Activated T-helper 1 cell treated with anti-CD3 and anti-CD28 coated beads, Interleukin-12 subunit alpha, Interleukin-12 subunit beta, Interleukin-2, Interleukin-4 antibody, amounts not matched to agents 30 ng/mL and 10 ng/mL and 1 ng/mL, durations not matched to agents 14 hours and 24 hours and 36 hours (primary cell): ENCODE measurements at places on chromosomes 16 and 17.

- no peak for DNase-seq
Measured at GRCh38 chr17:40349895-40350688, 14.4 kb downstream of the GJD3 start.

- no peak for DNase-seq
Measured at GRCh38 chr17:32936186-32936893, 8.4 kb downstream of the TMEM98 start.

GRCh38 chr17:29705386-29705785, 82.7 kb upstream of the CORO6 start:
- DNase-seq, result no peak

DNA sequence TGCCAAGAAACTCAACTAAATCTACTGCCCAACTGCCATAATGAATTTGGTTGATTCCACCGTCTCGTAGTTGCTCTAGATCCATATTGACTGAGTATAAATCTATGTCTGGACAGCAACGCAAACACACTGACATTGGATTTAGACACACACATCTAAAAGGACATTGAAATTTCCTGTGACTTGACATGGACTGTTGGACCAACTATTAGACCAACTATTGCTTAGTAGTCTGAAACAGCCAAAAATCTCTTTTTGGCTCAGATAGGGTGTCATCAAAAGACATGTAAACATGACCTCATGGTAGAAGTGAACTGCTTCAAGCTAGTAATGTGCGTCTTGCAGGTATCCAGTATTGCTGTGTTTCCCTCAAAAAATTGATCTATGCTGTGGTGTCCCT, 31.3 kb downstream of the KIAA0513 start:
- no peak for DNase-seq

DNA sequence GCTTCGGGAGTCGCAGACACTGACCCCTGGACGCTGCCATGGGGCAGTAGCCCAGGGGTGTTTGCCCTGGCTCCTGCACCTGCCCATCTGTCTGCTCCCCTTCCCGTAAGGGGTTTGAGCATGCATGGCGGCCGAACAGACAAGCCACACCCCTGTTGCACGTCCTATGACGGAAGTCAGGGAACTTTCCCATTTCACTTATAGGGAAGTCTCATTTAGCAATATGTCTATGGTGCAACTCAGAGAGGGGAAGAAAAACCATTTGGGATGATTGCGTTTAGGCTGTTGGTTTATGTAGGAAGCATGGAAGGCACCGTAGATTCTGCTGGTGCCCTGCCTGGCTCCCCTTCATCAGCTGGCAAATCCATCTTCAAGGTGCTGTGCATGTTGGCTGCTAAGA, 112.5 kb downstream of the HAPSTR1 start:
- no peak for DNase-seq

DNA sequence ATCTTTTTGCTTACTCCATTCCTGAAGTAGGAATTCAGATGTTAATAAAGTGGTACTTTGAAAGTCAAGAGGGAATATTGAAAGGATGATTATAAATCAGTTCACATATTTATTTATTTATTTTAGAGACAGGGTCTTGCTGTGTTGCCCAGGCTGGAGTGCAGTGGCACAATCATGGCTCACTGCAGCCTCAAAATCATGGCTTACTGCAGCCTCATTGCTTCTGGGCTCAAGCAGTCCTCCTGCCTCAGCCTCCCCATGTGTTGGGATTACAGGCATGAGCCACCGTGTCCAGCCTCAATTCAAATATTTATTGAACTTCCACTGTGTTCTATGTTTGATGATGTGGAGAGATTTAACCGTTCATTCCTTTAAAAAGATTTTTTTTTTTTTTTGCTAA, 6.6 kb downstream of the NDEL1 start:
- DNase-seq, result no peak

DNA sequence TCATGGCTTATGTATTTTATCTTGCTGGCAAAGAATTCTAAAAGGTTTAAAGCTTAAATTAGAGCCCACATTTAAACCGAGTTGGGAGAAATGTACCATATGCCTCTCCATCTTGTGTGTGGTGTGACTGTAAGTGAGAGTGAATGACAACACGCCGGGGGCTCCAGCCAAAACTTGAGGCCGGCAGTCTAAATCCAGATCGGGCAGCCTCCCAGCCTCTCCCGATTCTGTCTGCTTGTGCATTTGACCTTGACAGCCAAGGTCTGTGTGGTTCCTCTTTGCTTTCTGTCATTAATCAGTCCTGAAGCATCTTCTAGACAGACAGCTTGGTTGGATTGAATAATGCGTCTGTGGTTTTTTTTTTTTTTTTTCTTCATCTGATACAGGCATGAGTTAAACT, 1093.2 kb upstream of the EEF2KMT start:
- DNase-seq, result no peak

DNA sequence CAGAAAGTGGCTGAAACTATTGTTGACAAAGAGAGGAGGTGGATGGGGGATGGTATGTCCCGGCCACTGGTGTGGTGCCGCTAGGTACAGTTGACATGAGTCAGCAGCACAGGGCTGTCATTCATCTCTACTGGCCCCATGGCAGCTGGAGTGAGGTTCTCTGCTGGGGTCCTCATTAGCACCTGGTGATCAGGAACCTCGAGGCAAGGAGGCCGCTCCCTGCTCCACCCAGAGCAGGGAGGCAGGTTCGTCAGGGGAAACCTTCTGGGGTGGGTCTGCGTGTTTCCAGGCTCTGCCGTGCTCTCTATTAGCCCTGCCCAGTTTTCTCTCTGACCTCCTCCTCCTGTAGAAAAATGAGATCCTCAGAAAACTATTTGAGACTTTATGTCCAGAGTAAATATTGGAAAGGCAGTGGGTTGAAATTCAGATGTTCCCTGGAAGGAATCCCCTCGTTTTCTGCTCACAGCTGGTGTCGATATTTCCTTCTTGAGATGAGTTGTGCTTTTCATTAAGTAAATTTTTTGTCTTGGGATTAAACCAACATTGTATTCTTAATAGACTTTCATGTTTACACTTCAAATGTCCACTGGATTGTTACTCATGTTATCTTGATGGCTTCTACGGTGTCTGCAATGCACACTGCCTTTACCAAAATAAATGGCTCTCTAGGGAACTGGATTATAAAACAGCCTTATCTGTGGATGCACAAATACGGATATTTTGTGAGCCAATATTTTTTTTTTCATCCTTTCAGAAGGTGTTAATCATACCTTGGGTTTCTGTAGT, 7.1 kb downstream of the NTN1 start:
- no peak for DNase-seq

DNA sequence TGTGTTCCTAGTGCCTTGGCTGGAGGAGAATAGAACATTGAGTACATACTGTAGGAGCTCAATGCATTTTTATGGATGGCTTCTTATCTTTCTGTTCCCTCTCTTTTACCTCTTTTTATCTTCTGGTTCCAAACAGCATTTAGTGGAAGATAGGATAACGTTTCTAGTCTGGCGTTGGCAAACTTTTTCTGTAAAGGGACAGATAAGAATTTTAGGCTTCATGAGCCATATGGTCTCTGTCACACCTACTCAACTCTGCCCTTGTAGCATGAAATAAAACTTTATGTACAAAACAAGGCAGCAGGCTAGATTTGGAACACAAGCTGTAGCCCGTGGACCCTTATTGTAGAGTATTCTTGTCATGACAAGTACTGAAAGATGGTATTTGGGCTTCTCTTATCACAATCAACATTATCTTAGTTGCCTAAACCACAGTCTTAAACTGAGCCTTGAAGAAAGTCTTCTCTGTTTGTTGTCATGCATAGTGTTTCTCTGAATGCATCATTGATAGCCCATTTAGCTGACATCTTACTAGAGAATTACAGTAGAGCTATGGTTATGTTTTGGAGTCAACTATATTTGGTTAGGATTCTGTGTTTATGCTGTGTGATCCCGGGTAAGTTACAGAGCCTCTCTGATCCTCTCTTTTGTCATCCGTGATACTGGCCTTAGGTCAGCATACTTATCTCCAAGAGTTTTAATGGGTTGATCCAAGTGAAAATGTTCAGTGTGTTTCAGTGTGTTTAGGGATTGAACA, 80.2 kb downstream of the HS3ST4 start:
- DNase-seq, result no peak

DNA sequence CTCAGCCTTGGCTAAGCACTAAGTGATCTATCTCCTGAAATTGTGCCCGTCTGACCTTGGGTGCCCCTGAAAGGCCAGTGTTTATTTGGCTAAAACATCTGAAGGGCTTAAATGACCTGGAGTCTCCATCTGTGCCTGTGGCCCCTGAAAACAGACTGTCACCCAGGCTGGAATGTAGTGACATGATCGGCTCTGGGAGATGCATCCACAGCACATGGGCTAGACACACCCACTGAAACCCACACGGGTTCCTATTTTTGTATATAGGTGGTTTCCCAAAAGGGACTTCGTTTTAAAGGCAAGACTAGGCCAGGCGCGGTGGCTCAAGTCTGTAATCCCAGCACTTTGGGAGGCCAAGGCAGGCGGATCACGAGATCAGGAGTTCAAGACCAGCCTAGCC, 13.5 kb downstream of the CEP295NL start:
- peak; percentile 25 for DNase-seq

DNA sequence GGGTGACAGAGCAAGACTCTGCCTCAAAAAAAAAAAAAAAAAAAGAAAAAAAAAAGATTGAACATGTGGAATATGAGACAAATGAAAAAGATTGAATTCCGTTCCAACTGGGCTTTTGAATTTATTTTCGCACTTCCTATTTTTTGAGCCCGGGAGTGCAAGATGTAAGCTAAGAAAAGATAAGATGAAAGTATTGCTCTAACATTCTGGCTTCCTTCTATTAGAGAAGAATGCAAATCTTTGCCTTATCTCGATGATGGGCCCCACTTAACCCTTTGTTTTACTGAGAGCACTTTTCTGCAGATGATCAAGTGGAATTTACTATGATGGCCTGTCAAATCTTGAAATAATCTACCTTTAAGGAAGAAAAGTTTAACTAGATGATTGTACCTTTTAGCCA, 96.3 kb downstream of the WWOX start:
- DNase-seq, result no peak

DNA sequence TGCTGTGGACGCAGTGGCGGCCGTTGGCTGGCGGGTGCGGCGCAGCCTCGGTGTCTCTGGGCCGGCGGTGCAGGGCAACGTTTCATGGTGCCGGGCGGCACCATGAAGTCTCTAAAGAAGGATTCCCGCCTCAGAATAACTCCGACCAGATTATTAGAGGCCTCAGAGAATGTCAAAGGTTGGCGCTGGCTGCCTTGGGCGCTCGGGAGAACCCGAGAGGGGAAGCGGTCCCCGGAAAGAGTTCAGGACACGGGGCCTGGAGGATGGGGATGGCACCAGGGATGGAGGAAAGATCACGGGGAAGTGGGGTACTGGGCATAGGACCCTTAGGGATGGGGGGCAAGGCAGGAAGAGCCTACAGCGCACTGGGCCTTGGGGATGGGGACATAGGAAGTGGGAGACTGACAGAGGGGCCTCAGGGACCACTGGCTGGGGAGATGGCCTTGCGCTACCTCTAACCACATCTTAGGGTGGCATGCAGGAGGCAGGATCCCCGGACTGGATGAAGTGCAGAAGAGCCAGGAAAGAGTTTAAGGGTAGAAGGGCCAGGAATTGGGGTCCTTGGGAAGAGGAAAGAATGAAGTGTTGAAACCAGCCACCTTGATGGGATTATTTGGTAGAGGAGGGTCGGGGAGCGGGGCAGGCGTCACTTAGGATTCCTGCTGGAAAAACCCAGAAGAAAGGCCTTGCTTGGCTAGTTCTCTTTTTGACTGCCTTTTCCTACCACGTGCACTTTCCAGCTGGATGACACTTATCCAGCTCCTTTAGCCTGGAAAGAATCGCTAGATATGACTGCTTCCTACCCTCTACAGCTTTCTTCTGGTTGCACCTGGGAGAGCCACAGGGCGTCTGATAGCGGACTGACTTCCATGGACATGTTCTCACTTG, 578 bp downstream of the MYCBPAP start:
- DNase-seq, result no peak

DNA sequence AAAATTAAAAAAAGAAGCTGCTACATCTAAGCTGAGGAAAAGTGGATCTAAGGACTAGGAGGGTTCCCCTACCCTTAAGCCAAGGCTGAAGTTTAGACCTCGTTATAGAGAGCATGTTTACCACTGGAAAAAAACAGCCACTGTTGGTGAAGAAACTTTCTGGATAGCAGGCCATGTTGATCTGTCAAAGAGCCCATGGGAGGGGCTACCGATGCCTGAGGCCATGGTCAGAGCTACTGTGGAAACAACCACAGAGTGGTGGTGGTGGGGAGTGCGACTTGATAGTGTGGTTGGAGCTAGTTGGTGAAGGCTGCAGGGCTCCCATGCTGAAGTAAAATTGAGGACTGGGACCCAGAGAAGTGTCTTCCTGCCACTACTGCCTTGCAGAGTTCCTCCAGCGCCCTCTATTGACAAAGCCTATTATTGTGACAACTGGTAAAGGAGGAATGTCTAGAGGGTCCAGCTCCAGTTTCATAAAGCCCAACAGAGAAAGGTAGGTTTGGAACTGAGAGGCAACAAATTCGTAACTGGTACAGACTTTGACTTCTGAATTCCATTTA, 12.7 kb upstream of the FAM20A start:
- DNase-seq, result peak; percentile 30

DNA sequence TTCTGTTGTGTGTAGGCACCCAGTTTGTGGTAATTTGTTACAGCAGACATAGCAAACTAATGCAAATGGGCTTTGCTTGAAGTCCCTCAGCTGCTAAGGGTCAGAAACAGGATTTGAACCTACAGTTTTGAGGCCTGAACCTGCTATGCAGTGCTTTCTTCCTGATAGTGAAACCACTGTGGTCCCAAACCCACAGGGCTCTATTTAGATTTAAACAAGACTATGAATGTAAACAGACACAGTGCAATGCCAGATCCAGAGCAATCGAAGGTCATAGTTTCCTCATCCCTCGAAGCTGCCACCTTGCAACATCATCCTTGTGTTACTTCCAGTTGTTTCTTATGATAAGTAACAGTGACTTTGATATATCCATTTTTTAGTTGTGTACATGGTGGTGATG, 630.2 kb downstream of the WWOX start:
- no peak for DNase-seq

DNA sequence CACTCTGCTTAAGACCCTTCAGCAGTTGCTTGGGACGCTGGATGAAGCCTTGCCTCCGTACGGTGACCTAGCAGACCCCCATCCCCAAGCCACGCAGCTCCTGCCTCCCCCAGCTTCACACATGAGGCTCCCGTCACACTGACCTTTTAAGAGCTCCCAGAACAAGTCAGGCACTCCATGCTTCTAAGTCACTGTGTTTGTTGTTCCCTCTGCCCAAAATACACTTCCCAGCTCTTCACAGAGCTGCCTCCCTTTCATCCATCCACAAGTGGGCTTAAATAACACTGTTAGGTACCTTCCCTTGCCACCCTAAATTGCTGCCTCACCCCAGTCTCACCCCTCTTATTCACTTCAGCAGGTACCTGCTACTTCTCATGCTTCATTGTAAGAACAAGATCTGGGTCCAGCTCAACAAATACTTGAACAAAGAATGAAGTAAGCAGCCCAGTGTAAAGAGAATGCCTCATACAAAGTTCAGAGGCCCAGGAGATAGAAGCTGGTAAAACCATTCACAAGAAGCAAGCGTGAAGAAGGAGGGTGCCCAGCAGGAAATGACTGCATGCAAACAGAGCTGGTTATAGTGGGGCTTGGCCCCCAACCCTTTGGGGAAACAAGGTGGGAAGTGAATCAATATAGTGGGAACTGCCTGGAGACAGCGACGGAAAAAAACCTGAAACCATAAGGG, 5.8 kb downstream of the ZC3H7A start:
- no peak for DNase-seq
